A549 treated with dexamethasone at 1 μM for 4 hours (cell line): ENCODE measurements at places on chromosomes 13 and 19. TPM values are rescaled to one million over a fixed set of nuclear protein-coding genes. Genes with fewer than 3 reads are reported as not detected.

SPRY2 gene
- total RNA-seq = 15.0 to 17.6 TPM (median 17.2 TPM) in 5 replicates

CD70 gene
- total RNA-seq = 13.4 to 21.8 TPM (median 19.0 TPM) in 5 replicates

GPR183 gene
- total RNA-seq = not detected in 5 replicates

ERICH4 gene
- not detected in 5 replicates for total RNA-seq

SPC24 gene
- total RNA-seq = 18.4 to 25.5 TPM (median 23.5 TPM) in 5 replicates

GARIN5A gene
- total RNA-seq = 1.6 to 1.9 TPM (median 1.8 TPM) in 5 replicates

ATXN8OS gene
- not detected in 5 replicates for total RNA-seq

PMIS2 gene
- not detected in 5 replicates for total RNA-seq

ZNF549 gene
- total RNA-seq = 1.7 to 2.0 TPM (median 1.8 TPM) in 5 replicates

ZNF132 gene
- total RNA-seq = 0.08 to 0.14 TPM (median 0.09 TPM) in 5 replicates

ZNF724 gene
- 0.63 to 1.7 TPM (median 0.92 TPM) in 5 replicates for total RNA-seq

PNMA8A gene
- total RNA-seq = 8.1 to 9.4 TPM (median 9.1 TPM) in 5 replicates

ELSPBP1 gene
- total RNA-seq = not detected in 5 replicates

PABPC3 gene
- total RNA-seq = 0.14 to 0.22 TPM (median 0.21 TPM) in 5 replicates

ZNF285 gene
- 2.0 to 2.9 TPM (median 2.3 TPM) in 5 replicates for total RNA-seq

FBXO27 gene
- total RNA-seq = 2.1 to 4.5 TPM (median 3.7 TPM) in 5 replicates

MBD3L3 gene
- total RNA-seq = not detected in 5 replicates
